Activated CD4-positive, alpha-beta T cell treated with anti-CD3 and anti-CD28 coated beads, Interleukin-2, Interleukin-4, amounts not matched to agents 100 ng/mL and 50 ng/mL, durations not matched to agents 16 hours and 8 hours (primary cell): ENCODE measurements at places on chromosomes 1 and 21.

GRCh38 chr1:94004924-94005323 lies 95.7 kb upstream of the GCLM start:
- no peak for DNase-seq

GRCh38 chr1:172108161-172108893 lies 267.0 kb downstream of the DNM3 start:
- no peak for DNase-seq

GRCh38 chr21:34926803-34927467 lies 122.2 kb downstream of the RUNX1 start:
- no peak for DNase-seq

- no peak for DNase-seq
These were observed 197.5 kb upstream of the C1orf87 start for GRCh38 chr1:60271041-60271440.

DNA sequence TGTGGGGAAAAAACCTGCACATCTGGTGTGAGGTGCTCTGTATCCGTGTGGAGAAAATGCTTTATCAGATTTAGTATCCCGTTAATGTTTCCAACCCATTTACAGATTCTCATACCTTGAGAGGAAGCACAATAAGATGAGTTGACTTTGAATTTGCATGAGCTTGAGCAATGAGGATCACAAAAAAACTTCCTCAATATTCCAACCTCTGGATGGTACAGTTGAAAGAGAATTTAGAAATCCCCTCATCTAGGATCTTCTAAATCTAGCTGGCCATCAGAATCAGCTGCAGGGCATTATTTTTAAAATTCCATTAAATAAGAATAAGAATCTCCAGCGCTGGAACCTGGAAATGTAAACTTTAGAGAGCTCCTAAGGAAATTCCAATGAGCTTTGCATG lies 82.5 kb upstream of the NR5A2 start:
- DNase-seq: no peak

- peak; percentile 79 for DNase-seq
These were observed at the start of gene FASLG for GRCh38 chr1:172658871-172659453. Gene FASLG, plus strand, starts transcription at chr1:172659103. Its CDS starts 99 bp downstream, at chr1:172659202.

DNA sequence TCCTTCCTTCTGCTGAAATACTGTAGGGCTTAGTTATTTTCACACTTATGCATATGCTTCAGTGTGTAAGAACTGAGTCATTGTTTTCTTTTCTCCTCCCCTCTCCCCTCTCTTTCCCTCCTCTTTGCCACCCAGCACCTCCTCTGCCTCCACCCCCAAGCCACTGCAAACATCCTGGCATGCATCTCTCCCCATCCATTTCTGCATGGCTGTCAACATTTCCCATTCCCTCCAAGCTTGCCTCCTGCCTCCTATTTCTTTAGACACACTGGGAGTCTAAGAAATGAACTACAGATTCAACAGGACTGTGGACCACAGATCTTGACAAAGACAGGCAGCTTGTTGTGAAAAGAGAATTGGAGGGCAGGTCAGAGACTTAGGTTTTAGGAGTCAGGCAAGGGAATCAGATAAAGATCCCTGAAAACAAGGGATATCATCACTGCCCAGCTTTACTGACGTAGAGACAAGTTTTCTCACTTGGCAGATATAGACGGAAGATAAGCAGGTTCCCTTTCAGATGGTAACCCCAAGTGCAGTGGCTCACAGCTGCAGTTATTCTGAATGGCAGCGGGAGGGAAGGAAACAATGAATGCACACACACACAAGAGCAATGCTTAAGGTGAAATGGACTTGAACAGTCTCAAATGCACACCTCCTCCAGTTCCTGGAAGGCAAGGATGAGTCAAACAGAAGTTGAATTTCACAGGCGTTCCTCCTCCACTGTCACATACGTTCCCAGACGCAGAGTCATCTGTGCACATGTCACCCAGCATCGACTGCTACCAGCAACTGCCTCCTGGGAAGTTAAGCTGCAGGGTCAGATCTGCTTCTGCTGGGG lies 56.1 kb downstream of the HIVEP3 start:
- DNase-seq: peak; percentile 85

DNA sequence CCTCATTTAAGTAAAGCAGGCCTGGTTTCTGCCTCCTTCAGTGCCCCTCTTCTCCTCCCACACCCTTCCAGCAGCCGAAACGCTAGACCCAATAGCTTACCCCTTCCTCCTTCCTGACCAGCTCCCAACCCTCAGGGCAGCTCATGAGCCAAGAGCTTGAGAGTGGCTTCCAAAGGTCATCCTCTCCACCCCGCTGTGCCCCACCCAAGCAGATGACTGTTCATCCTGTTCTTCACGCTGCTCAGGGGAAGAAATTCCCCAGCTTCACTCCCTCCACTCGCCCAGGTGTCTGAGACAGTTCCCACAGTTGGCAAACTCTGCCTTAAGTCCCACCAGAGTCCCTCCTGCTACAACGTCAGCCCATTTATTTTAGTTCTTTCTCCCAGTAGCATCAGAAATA lies 23.4 kb downstream of the ARHGEF19 start:
- DNase-seq: no peak

DNA sequence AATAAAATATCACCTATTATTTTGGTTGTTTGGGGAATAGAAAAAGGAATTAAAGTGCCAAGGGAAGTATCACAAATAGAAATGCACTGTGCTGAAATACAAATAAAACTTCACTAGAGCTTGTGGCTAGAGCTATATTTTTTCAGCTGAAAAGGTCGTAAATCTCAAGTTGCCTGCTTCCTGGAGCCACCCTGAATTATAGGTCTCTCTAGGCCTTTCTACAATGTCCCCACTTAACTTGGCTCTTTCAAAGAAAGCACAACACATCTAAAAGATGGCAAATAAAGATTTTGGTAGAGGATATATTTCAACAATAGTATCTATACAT lies 5.0 kb upstream of the RNF2 start:
- no peak for DNase-seq

GRCh38 chr1:29793101-29793546 lies 556.8 kb downstream of the PTPRU start:
- peak; percentile 82 for DNase-seq

DNA sequence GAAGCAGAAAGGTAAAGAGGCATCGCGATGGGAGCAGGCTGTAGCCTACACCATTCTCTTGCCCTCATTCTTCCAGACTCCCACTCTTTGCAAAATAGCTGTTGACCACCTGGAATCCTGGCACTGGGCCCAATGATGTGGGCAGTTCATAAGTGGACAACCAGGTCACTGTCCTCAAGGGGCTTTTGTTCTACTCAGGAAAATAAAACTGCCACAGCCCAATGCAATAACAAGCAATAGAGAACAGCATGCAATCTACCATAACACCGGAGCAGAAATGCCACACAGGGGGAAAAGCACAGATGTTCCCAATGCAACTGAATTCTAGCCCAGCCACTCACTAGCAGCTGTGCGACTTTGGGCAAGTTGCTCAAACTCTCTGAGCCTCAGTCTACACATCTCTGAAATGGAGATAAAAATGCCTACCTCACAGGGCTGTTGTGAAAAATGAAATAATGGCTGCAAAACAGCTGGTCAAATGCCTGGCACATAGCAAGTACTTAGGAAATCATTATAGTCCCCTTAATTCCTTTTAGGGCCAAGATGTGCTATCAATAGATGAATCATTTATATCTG lies 56.7 kb downstream of the NENF start:
- no peak for DNase-seq

DNA sequence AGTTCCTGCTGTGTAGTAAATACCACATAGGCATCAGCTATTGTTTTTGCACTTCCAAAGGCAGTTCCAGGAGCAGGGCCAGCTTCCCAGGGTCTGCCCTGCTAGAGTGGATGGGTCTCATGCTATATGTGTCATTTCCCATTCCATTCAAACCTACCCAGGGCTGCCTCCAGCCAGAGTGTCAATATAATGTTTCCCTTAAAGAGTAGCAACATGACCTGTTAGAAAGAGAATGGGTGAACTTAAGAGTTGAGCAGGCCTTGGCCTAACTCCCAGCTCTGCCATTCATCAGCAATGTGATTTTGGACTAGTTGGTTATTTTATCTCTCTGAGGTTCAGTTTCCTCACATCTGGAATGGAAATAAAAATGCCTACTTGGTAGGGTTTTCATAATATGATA lies 44.9 kb downstream of the RAB3B start:
- no peak for DNase-seq
